Inflammatory macrophage treated with lipopolysaccharide for 4 hours (primary cell): ENCODE measurements at places on chromosomes 6 and 20.

DNA sequence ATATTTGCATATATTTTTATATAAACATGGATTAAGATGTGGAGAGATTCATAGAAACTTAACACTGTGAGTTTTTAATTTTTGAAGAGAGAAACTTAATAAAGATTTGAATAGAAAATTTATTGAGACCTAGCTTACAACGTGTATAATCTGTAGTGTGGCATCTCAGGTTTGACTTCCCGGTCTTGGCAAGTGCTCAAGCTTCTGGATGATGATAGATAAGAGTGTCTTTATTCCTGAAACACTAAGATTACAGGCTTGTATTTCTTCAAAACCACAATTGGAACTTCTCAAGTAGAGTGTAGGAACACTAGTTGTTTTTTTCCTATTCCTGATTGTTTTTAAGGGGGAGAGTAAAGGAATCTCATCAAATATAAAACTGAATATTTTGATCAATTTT, 64.6 kb upstream of the NOTCH4 start:
- DNase-seq = no peak

- DNase-seq = no peak
Observed at GRCh38 chr6:53159558-53159957, 10.9 kb upstream of the GCM1 start.

DNA sequence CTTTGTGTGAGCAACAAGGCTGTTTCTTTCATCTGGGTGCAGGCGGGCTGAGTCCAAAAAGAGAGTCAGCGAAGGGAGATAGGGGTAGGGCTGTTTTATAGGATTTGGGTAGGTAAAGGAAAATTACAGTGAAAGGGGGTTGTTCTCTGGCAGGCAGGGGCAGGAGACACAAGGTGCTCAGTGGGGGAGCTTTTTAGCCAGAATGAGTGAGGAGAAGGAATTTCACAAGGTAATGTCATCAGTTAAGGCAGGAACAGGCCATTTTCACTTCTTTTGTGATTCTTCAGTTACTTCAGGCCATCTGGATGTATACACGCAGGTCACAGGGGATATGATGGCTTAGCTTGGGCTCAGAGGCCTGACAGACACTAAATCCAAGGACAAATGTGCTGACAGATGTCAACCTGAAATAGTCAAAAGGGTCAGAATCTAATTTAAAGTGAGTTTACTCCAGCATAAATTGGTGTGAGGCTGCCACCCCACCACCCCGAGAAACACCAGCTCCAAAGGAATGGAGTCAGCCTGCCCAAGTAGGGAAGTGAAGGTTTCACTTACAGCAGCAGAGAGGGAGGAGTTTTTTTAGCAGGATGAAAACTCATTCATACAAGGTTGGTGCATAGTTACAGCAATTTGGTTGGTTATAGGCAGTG, 560.0 kb upstream of the CDH4 start:
- DNase-seq = no peak

- no peak for DNase-seq
Observed at GRCh38 chr20:50215101-50215690, 24.6 kb downstream of the CEBPB start.

GRCh38 chr6:27479319-27480182, 6.6 kb upstream of the ZNF184 start:
- DNase-seq = peak; percentile 86

DNA sequence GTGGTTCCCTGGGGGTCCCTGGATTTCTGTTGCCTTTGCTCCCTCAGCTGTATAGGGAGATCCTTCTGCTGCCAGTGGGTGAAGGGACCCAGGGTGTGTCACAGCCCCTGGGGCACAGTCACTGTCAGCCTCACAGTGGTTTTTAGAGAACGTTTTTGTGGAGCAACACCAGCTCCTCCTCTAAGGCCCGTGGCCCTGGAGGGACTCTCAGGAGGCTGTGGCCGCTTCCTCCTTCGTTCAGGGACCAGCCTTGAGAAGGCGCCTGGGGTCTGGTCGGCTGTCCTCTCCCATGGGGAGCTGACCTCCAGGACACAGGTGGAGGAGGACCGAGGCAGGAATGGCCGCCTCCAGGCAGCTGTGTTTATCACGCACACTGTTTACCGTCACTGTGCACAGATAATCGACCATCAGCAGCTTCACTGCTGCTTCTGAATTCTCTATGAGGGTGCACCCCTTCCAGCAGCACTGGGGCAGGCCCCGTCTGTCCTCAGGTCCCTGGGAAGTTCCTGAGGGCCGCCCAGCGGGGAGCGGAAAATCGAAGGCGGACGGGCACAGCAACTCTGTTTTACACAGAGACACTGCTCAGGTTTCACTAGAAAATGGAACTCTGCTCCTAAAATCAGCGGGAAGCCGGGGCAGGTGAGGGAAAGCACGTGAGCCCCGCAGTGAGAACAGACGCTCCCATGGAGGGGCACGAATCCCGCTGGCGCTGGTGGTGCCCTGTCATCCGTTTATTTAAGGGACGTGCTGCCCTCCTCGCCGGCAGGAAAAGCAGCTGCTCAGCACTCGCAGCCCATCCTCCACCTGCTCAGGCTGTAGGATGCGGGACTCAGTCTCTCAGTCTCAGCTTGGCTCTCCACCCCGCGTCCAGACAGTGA, 10.4 kb upstream of the FRMD1 start:
- DNase-seq = no peak

DNA sequence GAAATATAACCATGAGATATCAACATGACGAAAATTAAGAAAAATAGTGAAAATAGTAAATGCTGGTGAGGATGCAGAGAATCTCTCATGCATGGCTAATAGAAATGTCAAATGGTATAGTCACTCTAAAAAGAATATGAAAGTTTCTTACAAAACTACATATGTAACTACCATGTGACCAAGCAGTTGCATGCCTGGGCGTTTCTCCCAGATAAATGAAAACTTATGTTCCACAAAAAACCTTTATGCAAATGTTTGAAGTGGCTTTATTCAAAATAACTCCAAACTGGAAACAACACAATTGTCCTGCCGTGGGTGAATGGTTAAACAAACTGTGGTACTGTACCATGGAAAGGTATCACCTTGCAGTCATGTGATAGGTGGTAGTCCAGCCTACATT, 112.4 kb downstream of the HDGFL1 start:
- no peak for DNase-seq
